MV-4-11 (cell line): ENCODE measurements at places on chromosomes 4 and X.
A peak's percentile ranks its signal among the peaks of the same experiment; 100 is the strongest.

GRCh38 chrX:2320580-2321327 lies 180.0 kb downstream of the DHRSX start:
- no peak for DNase-seq

- no peak for DNase-seq
Observed at GRCh38 chr4:165055601-165056000, 1.9 kb downstream of the TRIM75 start.

DNA sequence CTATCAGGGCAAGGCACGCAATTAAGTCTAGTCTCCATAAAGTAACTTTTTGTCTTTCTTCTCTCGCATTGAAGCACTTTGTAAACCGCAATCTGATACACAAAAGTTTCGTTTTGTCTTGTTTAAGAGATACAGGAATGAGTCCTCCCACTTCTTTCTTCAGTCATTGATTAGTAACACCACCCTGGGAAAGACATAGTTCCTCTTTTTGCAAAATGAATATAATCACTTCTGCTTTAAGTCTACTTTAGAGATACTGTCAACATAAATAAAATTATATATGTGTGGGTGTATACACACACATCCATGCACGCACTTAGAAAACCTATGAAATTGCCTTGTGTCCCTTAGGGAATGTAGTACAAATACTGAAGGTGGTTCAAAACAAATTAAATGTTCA lies 11.7 kb downstream of the COQ2 start:
- peak; percentile 97 for DNase-seq

DNA sequence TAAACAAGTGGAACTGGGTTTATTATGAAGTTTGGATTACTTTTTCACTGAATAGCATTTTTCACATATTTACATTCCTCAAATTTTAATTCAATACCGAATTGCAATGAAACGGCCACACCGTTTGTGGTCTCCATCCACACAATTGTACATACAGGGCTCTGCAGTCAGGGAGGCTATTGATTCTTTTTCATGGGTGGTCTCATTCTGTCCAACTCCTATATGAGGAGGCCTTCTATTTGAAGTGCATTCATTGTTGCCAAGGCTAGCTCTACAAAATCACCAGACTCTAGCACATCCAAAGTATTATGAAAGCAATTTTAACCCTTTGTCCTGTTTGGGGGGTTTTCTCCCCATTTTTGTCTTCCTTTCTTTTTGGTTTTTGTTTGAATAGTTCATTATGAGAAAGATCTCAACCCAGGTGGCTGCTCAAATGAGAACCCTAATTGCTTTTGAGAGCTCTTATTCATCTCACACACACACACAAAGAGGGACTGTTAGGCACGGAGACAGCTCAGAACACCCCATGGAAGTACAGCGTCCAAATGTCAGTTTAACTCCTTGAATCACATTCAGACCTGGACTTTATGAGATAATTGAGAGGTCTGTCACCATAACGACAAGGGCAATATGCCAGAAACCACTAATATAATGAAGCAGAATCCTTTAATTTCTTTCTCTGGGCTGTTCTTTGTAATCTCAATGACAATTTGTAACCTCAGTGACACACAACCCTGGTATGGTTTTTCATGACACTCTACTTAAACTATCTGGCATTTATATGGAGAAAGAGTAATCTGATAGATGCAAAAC lies 79.4 kb downstream of the NLGN4X start:
- no peak for DNase-seq

DNA sequence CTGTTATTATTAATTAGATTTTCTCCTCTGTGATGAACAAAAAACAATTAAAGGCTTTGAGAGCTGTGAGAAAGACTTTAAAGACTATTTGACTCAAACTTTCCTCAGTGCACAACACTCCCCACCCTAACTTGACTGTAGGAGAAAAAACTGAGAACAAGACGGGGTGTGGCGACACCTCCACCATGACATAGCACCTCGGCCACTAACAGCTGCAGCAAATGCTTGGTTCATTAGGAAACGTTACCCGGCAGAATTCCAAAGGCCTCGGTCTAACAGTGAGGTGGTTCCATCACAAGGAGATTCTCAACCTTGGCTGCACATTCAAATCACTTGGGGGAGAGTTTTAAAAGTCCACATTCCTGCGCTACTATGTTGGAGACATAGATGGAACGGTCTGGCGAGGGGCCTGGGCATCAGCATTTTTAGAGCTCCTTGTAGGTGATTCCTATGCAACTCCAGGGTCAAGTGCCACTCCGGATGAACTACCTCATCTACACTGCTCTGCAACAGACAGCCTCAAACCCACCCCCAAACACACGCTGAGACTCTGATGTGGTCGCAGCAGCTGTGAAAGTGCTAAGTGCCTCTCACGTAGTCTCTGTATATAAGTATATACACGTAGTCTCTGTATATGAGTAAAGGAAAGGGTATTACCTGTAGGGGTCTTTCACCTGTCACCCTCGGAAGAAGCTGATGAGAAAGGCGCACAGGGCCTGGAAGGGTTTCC lies 1.0 kb downstream of the FGFBP2 start:
- no peak for DNase-seq

- DNase-seq = no peak
Observed at GRCh38 chr4:17112292-17112659, 213.8 kb upstream of the LDB2 start.

DNA sequence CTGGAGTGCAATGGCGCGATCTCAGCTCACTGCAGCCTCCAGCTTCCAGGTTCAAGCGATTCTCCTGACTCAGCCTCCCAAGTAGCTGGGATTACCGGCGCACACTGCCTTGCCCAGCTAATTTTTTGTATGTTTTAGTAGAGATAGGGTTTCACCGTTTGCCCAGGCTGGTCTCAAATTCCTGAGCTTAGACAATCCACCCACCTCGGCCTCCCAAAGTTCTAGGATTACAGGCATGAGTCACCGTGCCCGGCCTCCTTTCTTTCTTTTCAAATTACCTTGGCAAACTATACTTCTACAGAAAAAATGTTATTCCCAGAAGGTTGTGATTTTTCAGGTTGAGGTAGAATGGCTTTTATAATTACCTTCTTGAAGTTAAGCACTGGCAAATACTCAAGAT lies 321.9 kb upstream of the PRPS2 start:
- no peak for DNase-seq

GRCh38 chrX:120749141-120749846 lies 119.4 kb upstream of the C1GALT1C1 start:
- DNase-seq = peak; percentile 40

DNA sequence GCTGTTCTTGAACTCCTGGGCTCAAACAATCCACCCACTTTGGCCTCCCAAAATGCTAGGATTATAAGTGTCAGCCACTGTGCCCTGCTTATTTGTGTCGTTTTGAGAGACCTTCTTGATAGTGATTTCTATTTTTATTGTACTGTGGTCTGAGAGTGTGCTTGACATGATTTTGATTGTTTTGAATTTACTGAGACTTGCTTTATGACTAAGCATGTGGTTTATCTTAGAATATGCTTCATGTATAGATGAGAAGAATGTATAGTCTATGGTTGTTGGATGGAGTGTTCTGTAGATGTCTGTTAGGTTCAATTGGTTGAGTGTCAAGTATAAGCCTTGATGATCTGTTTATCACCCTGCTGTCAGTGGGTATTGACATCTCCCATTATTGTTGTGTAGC lies 789.3 kb downstream of the IL1RAPL1 start:
- no peak for DNase-seq

DNA sequence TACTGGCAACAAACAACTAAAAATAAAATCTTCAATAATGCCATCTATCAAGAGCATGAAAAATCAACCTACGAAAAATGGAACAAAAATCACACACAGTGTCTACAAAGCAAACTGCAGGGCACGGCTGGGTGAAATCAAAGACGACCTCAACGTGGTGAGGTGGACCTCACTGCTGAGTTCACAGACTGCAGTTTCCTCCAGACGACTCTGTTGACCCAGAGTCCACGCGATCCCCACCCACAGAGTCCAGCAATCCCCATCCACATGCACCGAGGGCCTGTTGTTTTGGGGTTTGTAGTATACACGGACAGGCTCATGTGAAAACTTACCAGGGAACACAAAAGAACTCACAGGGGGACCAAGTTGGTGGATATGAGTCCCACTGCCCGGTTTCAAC lies 31.1 kb upstream of the GTPBP6 start:
- DNase-seq = no peak

- DNase-seq = peak; percentile 64
Observed at GRCh38 chrX:78979789-78980464, 34.7 kb downstream of the P2RY10 start.

- no peak for DNase-seq
Observed at GRCh38 chr4:156838761-156839160, 132.8 kb downstream of the PDGFC start.

DNA sequence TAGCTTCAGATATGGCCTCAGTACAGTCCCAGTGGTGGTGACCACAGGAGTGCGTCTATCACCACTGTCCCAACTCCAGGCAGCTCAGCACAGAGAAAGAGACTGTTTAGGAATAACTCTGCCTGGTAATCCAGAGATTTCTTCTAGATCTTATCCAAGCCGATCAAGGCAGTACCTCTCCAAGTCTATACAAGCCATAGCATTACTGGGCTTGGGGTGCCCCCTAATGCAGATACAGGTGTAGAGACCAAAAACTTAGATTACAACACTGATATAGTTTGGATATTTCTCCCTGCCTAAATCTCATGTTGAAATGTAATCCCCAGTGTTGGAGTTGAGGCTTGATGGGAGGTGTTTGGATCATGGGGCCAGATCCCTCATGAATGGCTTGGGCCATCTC lies 100.9 kb downstream of the PTCHD1 start:
- DNase-seq = no peak

DNA sequence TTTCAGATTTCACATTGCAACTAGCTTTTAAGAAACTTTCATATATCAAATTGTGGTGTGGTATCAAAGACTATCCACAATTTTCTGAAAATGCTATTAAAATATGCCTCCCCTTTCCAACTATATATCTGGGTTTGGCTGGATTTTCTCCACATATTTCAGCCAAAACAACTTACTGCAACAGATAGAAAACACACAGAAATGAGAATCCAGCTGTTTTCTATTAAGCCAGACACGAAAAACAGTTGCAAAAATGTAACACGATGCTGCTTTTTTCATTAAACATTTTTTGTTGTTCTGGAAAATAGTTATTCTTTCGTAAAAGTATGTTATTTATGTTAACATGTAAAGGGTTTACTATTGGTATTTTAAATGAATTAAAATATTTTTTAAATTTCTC lies 33.1 kb downstream of the DCTD start:
- DNase-seq = no peak

DNA sequence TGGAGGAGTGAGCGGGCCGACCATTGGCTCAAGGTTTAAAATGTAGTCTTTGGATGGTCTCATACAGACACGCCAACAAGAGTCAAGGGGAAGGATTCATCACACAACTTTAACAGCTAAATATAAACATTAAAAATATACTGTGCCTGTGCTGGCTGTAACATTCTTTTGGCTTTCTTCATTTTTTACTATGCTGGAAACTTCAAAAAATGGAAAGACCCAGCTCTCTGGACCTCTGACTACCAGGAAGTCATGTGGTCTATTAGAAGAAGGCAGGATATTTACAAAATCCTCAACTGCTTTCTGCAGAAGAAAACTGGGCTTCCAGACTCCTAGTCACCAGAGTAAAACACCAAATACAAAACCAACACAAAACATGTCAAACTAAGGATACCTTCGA lies 49.8 kb upstream of the KLF3 start:
- DNase-seq = no peak

DNA sequence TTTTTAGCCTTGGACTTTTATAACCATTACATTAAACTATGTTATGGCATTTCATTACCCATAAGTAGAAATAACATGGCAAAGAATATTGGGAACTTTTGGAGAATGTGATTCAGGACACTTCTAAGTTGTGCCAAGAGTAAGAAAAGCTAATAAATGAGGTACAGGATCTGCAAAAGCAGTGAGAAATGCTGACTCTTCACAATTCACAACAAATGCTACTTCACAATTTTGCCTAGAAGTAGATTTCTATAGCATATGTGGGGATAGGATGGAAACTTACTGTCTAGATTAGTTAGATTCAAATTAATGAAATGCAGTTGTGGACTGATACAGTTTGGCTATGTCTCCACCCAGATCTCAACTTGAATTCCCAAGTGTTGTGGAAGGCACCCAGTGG lies 173.7 kb downstream of the COMMD8 start:
- no peak for DNase-seq

DNA sequence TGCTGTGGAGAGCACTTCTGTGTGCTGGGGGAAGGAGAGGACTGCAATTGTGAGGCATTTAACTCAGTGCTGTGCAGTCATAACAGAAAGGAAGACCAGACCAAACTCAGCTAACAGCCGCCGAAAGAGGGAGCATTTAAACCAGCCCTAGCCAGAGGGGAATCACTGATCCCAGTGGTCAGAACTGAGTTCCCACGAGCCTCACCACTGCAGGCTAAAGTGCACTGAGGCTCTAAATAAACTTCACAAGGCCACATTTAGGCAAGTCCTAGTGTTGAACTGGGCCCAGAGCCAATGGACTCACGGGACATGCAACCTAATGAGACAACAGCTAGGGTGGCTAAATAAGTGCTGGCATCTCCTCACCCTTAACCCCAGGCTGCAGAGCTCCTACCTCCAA lies 20.4 kb downstream of the IQCM start:
- no peak for DNase-seq

- no peak for DNase-seq
Observed at GRCh38 chrX:18582910-18583493, 88.9 kb downstream of the RS1 start.

DNA sequence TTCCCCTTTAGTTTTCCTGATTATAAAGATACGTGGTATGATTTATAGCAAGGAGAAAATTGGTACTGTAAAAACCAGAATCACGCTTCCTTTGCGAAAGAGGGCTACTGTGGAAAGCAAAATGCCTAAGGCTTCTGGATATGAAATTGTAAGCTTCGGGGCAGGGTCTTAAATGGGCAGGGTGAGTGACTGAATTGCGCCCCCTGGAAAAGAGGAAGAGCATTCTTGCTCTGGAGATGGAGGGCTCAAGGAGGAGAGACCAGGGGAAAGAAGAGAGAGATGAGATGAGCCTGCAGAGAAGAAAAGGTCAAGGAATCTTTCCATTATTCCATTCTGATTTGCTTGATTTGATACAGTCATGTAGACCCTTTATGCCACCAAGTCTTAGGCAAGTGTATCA lies 13.1 kb upstream of the ETNPPL start:
- DNase-seq = no peak

- DNase-seq = no peak
Observed at GRCh38 chrX:136347706-136348105, 46.9 kb downstream of the ADGRG4 start.

- peak; percentile 43 for DNase-seq
Observed at GRCh38 chr4:6201580-6202091, 1.3 kb upstream of the JAKMIP1 start.

GRCh38 chr4:113114884-113115283 lies 65.4 kb downstream of the ANK2 start:
- DNase-seq = no peak

- DNase-seq = no peak
Observed at GRCh38 chr4:85966373-85966772, 393.5 kb downstream of the MAPK10 start.

- peak; percentile 70 for DNase-seq
Observed at GRCh38 chrX:21958916-21959315, 18.4 kb downstream of the SMS start.

DNA sequence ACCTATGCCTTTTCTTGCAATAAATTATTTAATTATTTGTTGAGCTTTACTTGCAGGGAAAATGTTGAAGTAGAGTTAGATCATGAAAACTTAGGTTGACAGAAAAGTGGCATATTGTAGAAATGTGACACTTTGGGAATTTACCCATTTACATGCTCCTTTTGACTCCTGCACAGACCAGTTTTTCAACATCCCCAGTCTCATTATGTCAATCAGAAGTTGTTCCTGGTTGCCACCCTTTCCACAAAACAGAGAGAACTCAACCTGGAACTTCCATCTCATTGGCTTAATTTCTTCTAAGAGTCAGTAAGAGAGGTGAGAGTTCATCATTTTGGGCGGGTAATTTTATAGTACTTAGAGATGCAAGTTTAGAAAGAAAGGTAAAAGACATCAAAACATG lies 284.6 kb upstream of the ANKRD50 start:
- no peak for DNase-seq
